Activated CD4-positive, alpha-beta T cell treated with anti-CD3 and anti-CD28 coated beads, Interleukin-2, amount 50 U/mL, for 16 hours (primary cell): ENCODE measurements at places on chromosomes 6 and 20.

DNA sequence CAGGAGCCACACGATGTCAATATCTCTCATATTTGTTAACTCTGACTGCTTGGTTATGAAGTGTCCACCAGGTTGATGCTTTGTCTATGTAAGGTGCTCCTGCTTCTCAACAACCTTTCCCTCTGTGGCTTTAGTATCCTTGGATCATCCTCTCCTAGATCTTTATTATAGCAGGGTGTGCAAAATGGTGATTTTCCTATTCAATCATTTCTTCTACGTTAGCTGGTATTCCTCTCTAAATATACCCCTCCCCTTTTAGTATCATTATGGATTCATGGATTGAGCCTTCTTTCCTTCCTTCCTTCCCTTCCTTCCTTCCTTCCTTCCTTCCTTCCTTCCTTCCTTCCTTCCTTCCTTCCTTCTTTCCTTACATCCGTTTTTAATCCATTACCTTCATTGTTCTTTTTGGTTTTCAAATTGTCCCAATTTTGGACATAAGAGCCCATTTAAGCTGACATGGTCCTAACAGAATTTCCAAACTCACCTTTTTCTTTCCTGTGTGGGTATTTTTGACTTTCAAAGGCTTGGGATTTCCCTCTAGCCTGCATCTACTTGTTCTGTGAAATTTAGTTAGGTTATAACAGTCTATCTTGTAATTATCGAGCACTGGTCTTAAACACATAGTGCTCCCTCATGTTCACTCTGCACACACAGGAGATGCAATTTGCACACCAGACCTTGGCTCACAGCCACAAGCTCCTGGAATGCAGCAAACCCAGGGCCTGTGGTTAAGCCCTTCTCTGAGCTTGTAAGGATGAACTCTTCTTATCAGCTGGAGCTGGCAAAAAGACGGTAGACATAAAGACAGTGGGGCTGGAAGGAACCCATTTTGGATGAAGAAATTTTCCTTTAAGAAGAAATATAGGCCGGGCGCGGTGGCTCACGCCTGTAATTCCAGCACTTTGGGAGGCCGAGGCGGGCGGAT, 109.9 kb downstream of the SLC24A3 start:
- DNase-seq, result no peak

GRCh38 chr6:158774717-158775449, 44.3 kb downstream of the EZR start:
- DNase-seq, result no peak

GRCh38 chr20:6613280-6613861, 154.1 kb upstream of the BMP2 start:
- DNase-seq, result no peak

DNA sequence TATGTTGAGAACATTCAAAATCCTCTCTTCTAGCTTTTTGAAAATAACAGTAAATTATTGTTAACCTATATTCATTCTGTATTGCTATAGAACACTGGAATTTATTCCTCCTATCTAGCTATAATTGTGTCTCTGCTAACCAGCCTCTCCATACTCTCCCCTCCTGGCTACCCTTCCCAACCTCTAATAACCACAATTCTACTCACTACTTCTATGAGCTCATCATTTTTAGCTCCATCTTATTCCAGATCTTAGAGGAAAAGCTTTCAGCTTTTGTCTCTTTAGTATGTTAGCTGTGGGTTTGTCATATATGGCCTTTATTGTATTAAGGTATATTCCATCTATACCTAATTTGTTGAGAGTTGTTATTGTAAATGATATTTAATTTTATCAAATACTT, 108.8 kb downstream of the AIG1 start:
- no peak for DNase-seq

GRCh38 chr6:38051819-38052434, 232.4 kb downstream of the ZFAND3 start:
- DNase-seq, result no peak

DNA sequence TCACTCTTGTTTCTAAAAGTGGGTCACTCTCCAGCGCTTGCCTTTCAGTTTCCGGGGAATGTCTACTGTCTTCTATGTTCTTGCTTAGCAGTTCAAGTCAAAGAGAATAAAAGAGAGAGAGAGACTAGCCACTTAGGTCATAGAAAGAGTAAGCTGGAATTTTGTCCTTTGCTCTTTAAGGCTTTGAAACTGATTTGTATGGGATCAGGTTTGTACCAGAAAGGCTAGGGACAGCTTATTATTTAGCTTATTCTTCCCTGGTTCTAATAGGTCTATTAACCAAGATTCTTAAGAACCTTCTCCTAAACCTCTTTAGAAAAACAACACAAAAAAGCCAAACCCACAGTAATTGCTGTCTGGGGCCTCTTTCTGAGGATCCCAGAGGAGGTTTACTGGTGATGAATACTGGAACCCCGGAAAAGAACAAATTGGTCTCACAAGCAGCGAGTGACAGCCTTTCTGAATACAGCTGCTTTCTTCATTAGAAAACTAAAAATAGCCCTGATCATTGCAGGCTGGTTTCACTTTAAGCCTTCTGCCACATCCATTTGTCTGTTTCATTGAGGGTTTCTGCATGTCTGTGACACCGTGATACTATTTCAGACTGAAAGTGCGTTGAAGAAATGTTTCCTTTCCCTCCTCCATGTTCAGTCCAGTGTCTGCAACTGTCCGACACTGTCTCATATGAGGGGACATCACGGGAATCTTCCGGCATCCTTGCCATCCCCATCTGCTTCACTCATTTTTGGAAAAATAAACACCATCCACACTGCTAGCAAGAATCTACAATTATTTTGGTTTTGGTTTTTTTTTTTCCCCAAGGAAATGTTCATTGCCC, 75.1 kb upstream of the ATXN1 start:
- DNase-seq, result peak; percentile 66

DNA sequence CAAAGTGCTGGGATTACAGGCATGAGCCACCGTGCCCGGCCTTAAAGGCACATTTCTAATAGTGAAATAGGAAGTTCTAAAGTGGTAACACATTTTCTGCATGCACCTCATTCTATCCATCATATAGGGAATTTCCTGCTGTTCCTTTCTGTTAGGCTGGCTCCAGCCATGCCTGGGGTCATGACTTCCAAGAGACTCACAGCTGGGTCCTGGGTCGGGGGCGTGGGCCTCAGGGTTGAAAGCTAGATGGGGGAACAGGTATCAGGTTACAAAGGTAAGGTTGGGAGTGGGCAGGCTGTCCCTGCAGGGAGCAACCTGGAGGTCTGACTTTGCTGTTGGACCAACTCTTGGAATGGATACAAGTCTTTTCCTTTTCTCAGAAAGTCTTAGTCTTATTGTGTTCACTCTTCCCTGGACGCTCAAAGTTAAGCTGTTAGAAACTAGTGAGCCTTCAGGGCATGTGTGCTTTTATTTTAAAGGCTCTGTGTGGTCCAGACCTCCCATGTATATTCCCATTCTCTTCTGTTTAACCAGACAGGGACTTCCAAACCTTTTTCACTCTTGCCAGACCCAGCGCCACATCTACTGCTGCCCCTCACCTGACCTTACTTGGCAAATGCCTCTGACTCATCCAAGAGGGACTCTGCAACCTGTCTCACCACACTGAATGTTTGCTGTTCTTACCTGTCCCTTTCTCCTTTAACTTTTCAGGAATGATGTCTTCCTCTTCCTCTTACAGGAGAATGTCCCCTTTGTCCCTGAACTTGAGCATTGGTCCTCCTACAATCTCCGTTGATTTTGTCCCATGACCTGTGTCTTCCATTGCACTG, 64.4 kb downstream of the TMEM170B start:
- no peak for DNase-seq

DNA sequence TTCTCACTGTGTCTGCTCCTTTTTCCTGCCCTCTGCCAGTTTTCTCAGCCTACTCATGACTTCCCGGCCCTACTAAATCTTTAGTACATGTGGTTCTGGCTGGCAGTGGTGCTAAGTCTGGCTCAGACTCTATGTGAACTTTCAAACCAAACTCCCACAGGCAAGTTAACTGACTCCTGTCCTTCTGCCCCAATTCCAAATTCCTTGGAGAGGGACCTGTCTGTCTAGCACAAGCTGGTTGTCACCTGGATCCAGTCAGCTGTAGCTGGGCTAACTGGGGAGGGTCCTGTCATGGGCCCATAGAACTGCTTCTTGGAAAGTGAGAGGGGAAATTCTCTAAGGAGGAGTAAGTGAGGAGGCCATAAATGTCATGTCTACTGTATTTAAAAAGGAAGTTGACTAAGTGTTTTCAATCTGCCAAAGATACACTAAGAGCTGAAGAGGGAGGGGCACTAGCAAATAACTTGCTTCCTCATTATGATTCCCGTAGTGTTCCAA, 240.1 kb downstream of the KCNQ5 start:
- no peak for DNase-seq

- no peak for DNase-seq
These were observed 136.8 kb upstream of the LRFN2 start for GRCh38 chr6:40723967-40724366.

GRCh38 chr6:107607116-107607515, 117.2 kb downstream of the SOBP start:
- no peak for DNase-seq

GRCh38 chr20:38559764-38560163, 21.2 kb upstream of the ADIG start:
- DNase-seq, result no peak

DNA sequence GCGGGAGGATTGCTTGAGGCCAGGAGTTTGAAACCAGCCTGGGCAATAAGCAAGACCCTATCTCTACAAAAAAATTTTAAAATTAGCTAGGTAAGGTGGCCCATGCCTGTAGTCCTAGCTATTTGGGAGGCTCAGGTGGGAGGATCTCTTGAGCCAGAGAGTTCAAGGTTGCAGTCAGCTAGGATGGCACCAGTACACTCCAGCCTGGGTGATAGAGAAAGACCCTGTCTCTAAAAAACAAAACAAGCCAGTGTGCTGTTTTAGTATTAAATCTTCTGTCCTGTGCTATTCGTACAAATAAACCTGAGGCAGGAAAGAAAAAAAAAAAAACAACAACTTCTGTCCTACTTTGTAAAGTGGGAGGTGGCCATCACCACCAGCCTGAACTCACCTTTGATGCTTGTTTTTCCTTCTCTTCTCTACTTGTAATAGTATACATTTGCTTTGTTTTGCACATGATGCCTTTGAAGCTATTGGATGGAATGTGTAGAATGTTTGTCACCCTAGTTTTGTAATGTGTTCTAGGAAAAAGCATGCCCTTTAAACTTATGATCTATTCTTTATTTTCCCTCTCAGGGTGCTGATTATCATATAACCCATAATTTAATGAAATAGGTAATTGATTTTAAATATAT, 102.5 kb downstream of the CRYBG1 start:
- no peak for DNase-seq

- no peak for DNase-seq
These were observed 705.7 kb upstream of the SLC35B3 start for GRCh38 chr6:9140951-9141460.

GRCh38 chr20:62123450-62124118, 1.3 kb downstream of the LSM14B start:
- no peak for DNase-seq

GRCh38 chr20:52379723-52380336, 188.3 kb upstream of the ZFP64 start:
- DNase-seq, result peak; percentile 7

DNA sequence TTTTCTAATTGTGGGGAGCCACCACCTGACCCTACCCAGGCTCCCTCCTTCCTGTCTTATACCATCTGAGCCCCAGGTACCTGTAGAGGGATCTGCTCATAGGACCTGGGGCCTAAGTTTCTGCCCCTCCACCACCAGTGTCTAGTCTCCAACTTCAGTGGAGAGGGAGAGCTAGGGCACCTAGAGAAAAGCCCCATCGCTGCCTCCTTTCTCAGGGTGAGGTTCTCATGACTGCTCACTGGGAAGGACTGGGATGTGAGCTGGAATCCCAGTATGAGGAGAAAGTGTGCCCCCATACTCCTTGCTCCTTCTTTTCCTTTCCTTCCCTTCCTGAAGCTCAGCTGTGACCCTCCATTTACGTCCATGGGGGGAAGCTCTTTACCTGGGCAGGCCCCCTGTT, 231.6 kb downstream of the LRFN2 start:
- DNase-seq, result no peak

- no peak for DNase-seq
These were observed 20.9 kb downstream of the GPR63 start for GRCh38 chr6:96816301-96816817.

DNA sequence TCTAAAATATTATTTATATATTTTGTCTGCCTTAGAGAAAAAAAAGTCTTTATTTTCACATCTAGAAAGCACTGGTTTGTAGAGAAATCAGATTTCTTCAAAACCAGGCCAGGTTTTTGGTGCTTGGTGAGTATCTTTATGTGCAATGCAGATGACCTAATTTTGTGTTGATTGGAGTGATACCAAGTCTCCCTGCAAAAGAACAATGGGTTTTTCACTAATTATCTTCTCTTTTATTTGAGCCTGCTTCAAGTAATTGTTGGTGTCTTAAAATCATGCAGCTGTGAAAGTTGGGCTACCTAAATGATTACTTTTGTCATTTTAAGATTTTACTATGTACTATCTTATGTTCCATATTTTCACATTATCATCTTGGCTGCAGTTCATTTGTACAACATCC, 874.7 kb downstream of the TFAP2A start:
- DNase-seq, result no peak

- DNase-seq, result no peak
These were observed 18.5 kb upstream of the ZC3H12D start for GRCh38 chr6:149503276-149503675.

GRCh38 chr6:90343576-90343975, 46.9 kb upstream of the BACH2 start:
- DNase-seq, result no peak

DNA sequence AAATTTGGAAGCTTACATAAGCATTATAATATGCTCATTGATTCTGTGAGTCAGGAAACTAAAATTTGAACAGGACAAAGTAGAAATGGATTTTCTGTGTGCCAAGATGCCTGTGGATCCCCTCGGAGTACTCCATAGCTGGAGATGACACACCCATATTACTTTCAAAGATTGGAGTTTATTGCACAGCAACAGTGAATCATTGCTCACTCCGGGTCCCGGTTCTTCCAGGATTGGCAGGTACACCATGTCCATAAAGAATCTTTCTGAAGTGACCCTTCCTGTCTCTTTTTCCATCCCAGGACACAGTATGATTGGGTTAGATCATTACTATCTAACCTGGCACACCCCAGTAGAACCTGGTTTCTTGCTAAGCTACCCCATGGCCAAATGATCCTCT, 2.7 kb upstream of the BTN2A2 start:
- DNase-seq, result no peak

DNA sequence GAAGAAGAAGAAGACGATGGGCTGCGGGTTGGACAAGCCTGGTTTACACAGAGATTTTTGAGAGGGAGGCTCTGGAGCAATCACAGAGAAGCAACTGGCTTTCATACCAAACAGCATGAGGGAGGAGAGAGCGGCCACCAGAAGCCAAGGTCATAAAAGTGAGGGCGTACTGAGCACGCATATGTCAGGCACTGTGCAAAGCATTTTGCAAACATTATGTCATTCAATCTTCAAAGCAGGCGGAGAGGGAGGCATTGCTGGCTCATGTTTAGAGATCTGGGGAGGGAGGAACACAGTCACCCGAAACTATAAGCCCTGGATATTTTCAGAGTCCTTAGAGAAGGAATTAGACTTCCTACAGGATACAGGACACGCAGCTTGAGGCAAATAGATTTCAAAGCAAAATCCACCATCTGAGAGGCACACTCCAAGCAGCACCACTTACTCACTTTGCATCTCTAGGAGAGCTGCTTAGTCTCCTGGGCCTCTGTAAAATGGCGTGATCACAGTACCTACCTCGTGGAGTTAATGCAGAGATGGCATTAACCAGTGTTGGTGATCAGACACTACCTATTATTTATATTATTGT, 24.6 kb downstream of the RAMACL start:
- no peak for DNase-seq

- DNase-seq, result peak; percentile 14
These were observed 16.8 kb upstream of the CDH22 start for GRCh38 chr20:46324960-46325703.

GRCh38 chr20:47929368-47930115, 144.3 kb upstream of the SULF2 start:
- no peak for DNase-seq
